Gastrocnemius medialis (tissue), 4 donors: ENCODE measurements at places on chromosomes 4 and X. TPM values are rescaled to one million over a fixed set of nuclear protein-coding genes. Genes with fewer than 3 reads are reported as not detected.

Gene PDLIM5
- total RNA-seq = 833 TPM

Gene SCD5
- 0.68 TPM for total RNA-seq

- no peak for DNase-seq
Observed at GRCh38 chr4:123405267-123405865, 8.8 kb downstream of the SPRY1 start.

Gene MAP7D3
- 13.2 TPM for total RNA-seq

- DNase-seq = no peak
Observed at GRCh38 chrX:148958901-148959300, 458.5 kb downstream of the AFF2 start.

Gene FIP1L1
- total RNA-seq = 28.3 TPM

GRCh38 chr4:146450524-146450923 is 71.2 kb downstream of the SLC10A7 start:
- DNase-seq = no peak

- DNase-seq = no peak
Observed at GRCh38 chrX:48971249-48972219, at the start of gene KCND1. Gene KCND1, minus strand, starts transcription at chrX:48971844. Its CDS starts 1,573 bp downstream, at chrX:48970271.

DNA sequence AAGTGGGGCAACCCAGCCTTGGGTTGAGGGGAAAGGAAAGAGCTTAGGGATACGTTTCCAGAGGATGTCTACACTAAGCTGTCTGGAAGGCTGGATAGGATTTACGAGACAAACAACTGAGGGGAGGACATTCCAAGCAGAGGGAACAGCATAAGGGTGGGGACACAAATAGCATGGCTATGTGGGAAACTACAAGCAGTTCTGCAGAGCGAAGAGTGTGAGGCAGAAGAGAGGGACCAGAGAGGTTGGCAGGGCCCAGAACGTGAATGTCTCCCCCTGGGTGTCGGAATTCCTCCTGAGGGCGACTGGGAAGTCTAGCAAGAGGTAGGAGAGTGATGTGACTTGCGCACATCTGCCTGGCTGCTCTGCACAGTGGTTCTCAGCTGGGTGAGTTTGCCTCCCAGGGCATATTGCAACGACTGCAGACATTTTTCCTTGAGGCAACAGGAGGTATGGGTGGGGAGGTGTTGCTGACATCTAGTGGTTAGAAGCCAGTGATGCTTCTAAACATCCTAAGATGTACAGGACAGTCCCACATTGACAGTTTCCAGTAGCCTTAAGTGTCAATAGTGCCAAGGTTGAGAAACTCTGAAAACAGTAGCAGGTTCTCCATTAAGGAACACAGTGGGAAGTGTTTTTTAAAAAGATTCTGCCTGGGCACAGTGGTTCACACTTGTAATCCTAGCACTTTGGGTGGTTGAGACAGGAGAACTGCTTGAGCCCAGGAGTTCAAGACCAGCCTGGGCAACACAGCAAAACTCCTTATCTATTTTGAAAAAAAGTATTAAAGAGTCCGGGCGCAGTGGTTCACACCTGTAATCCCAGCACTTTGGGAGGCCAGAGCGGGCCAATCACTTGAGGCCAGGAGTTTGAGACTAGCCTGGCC is 9.2 kb downstream of the NDUFA1 start:
- no peak for DNase-seq

Gene OPHN1
- 10.8 TPM for total RNA-seq

Gene SMR3B
- not detected for total RNA-seq

DNA sequence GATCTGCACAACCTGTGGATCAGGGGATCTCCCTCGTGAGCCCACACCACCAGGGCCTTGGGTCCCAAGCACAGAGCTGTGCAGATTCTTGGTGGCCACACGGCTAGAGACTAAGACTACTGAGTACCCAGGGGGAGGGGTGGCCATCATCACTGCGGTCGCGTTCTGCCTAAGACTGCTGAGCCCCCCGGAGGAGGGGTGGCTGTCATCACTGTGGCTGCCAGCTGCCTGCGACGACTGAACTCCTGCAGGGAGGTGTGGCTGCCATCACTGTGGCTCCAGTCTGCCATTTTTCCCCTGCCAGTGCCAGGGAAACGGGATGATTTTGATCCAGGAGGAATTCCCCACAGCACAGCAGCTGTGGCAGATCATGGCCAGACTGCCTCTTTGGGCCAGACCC is 141.7 kb upstream of the SPANXB1 start:
- DNase-seq = no peak

GRCh38 chr4:165351359-165352130 is 24.1 kb downstream of the MSMO1 start:
- no peak for DNase-seq

- DNase-seq = no peak
Observed at GRCh38 chr4:62528874-62529273, 1328.7 kb downstream of the ADGRL3 start.

GRCh38 chr4:94480362-94480951 is 28.7 kb downstream of the PDLIM5 start:
- DNase-seq = no peak

GRCh38 chr4:104248726-104249125 is 246.0 kb downstream of the CXXC4 start:
- no peak for DNase-seq

GRCh38 chr4:138875891-138876608 is 139.5 kb upstream of the NOCT start:
- DNase-seq = no peak

Gene GYG2
- not detected for total RNA-seq

DNA sequence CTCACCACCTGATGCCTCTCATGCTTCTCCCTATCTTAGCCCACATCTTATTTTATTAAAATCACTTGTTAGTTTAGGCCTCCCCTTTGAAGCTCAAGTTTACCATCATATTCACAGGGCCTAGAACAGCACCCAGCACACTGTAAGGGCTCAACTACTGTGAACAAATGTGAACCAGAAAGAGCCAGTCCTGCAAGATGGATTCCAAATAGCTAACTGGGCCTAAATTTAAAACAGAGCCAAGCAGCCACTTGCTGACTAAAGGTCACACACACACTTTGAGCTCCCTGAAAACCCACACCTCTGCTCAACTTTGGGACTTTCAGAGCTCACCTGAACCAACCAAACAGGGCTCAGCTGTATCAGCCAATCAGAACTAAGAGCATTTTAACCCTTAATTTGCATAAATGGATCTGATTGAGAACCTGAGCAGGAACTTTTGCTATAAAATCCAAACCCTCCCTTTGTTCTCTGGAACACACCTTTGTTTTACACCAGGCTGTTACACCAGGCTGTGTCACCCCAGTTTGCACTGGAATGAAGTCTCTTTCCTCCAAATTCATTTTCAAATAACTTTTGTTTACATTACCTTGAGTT is 62.1 kb upstream of the EXOC1L start:
- no peak for DNase-seq

DNA sequence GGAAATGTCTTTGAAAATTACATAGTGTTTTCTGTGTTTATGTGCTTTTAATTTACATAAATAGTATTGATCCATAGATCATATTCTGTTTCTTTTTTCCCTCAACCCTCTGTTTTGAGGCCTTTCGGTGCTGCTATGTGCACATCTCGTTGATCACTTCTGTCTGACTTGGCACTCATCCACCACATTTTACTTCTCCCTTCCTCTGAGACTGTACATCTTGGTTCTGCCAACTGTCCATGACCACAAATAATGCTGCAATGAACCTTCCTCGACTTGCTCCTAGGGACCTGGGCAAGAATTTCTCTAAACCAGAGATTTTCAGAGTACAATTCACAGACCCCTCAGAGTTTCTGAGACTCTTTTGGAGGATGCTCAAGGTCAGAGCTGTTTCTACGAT is 74.4 kb downstream of the RTL5 start:
- no peak for DNase-seq

DNA sequence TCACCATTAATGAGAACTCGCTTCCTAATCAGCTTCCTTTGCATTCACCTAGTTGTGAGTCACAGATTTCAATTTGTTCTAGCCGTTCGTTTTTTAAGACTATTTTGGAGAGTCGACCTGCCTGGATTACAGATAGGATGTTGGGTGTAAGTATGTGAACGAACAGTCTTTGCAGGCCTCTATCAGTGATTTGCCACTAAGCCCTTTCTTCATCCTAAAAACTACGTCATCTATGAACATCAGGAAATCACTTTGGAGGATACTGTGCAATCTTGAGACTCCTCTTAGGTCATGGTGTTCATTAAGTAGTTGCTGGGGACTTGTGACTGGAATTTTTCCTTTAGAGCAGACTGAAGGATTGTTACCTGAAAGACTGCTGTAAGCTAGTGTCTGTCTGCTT is 1.1 kb downstream of the POLA1 start:
- no peak for DNase-seq

Gene RAB40A
- not detected for total RNA-seq
